ENCODE measurements at places on chromosomes 3 and 15. TPM values are rescaled to one million over a fixed set of nuclear protein-coding genes. Genes with fewer than 3 reads are reported as not detected.

DNA sequence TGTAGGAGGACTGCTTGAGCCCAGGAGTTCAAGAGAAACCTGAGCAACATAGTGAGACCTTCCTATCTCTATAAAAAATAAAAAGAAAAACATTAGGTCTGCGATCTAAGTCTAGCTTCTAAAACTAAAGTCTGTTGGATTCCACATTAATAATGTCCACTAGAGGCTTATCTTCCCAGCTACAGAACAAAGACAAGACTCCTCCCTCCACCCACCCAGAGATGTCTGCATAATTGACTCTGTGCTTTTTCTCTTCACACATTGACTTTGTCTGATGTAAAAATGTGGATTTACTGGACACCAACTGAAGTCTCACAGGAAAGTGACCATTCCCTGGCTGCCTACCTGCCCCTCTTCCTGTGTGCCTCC is 91.8 kb downstream of the ATP10A start:
- no peak for DNase-seq

The DUT gene
- 89.7 TPM for polyA plus RNA-seq

DNA sequence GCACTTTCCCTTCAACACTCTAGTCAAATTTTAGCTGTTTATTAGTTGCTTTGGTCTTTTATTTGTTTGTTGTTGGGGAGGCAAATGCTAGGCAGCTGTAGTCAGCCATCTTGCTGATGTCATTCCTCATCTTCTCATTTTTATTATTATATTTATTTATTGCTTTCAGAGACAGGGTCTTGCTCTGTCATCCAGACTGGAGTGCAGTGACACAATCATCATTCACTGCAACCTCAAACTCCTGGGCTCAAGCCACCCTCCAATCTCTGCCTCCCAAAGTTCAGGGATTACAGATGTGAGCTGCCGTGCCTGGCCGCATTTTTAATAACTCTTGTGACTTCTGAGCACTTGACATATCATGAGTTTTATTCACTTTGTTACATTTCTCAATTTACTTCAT is 441.4 kb downstream of the DIPK2A start:
- no peak for DNase-seq

GRCh38 chr15:83200589-83200988 is 7.0 kb downstream of the HDGFL3 start:
- DNase-seq: no peak

DNA sequence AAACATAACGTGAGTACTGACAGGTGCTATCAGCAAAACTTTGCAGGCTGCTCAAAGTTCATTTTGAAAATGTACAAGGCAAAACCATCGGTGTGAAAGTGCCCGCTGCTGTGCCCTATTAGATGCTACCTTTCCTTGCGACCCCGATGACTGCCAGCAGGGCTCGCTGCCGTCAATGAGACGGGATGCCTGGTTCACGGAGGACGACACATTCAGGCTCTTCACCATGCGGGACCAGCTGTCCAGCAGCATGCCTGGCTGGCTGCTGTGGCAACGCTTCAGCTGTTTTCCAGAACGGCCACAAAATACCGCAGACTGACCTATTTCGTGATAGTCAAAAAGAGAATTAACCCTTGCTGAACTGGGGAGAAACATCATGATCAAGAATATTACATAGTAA is 92.7 kb upstream of the OCA2 start:
- no peak for DNase-seq

DNA sequence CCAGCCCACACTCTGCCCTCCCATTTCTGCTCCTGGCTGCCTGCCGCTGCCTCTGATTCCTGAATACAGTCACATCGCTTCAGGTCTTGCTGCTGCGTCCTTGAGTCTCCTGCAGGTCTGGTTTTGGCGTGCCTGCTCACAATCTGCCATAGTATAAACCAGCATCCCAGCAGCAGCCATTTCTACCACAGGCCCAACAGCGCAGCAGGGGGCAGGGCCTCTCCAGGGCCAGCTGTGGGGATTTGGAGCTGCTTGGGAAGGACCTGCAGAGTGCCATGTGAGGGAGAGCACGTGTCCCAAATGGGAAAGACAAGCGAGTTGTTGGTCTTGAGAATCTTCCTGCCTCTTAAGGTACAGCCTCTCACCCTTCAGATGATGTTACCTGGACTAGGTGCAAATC is 398.3 kb upstream of the PPP2R3A start:
- no peak for DNase-seq

GRCh38 chr3:115706311-115706829 is 83.1 kb downstream of the GAP43 start:
- no peak for DNase-seq

The RTP3 gene
- not detected for polyA plus RNA-seq

The LTK gene
- not detected for polyA plus RNA-seq

GRCh38 chr3:197394464-197395321 is 96.3 kb upstream of the DLG1 start:
- DNase-seq: no peak

DNA sequence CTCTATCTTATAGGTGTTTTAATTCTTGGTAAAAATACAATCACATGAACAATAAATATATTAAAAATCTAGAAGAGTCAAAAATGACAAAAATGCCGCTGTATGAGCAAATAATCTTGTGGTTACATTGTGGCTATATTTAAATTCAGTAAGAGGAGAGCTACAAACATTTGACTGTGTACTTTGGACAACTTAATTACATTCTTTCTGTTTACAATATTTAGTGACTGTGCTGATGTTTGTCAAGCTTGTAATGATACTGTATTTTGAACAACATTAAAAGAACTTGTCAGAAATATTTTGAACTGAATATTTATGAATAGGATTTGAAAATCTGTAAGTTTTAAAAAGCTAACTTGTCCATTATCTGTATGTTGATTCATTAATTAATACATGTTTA is 598.3 kb downstream of the SI start:
- no peak for DNase-seq

DNA sequence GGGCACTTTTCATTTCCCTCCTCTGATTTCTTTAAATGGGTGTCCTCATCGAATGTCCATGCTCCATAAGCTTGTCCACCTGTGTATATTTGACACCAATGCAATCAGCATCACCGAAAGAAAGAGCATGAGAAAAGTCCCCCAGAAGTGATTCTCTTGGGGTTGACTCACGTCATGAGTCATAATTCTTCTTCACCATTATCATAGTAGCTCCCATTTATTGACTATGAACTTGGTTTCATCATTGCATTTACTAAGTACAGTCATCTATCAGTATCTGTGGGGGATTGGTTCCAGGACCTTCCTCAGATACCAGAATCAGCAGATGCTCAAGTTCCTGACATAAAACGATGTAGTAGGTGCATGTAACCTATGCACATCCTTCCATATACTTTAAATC is 372.5 kb upstream of the CFAP20DC start:
- DNase-seq: no peak

DNA sequence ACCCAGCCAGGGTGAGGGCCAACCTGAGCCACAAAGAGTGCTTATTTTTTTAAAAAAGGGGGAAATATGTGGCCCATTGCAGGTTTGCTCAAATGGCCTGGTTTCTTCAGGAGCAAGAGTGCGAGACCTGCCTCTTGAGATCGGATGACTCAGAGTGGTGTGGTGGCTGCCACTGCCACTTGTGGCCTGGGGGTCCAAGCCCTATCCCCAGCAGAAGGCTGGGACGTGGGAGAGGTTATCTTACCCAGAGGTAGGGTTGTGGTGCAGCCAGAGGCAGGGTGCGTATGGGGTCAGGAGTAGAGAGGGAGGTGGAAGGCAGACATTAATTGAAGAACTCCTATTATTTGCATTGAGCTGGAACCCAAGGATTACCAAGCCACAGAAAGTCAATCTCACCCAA is 83.2 kb upstream of the SMAD3 start:
- DNase-seq: no peak

- DNase-seq: no peak
Measured at GRCh38 chr3:126448136-126448892, 27.4 kb downstream of the ZXDC start.
